DMS53 (cell line): ENCODE measurements at places on chromosomes 3 and 15.

GRCh38 chr3:8324747-8325146 lies 176.9 kb upstream of the LMCD1 start:
- peak; percentile 45 for DNase-seq

DNA sequence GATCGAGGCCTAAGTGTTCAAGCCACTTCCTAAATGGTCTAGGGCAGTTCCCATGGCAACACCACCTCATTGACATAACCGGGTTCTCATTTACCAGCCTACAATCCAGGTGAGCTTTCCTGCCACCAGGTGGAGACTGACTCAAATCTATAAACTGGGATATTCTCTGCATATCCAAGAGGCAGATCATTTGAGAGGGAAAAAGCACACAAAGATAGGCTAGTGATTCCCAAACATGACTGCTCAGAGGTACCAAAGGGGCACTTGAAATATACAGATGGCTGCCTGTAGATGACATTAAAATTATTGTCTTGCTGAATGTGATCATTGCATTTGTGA lies 141.3 kb upstream of the PROK2 start:
- DNase-seq, result peak; percentile 82

DNA sequence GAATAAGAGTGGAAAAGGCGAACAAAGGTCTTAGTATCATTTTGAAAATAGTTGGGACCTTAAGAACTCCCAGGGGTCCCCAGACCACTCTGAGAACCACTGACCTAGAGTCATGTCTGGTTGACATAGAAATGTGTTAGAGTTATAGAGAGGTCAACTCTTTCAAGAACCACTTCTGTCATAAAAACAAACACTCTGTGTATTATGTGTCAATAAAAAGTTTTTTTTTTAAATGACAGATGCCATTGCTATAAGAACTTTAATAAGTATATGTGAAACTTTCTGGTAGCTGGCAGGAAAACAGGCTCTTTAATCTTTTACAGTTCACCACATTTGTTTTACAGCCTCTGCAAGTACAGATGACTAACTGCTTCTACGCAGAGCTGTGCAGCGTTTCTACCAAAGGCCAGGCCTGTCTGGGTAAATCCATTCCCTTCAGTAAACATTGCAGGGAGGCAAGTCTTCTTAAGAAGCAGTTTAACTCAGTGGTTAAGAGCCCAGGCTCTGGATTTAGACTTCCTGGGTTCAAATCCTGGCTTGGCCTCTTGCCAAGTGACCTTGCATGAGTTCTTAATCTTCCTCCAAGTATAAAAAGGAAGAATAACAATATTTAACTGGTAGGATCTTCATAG lies 56.6 kb downstream of the RFTN1 start:
- DNase-seq, result peak; percentile 31

DNA sequence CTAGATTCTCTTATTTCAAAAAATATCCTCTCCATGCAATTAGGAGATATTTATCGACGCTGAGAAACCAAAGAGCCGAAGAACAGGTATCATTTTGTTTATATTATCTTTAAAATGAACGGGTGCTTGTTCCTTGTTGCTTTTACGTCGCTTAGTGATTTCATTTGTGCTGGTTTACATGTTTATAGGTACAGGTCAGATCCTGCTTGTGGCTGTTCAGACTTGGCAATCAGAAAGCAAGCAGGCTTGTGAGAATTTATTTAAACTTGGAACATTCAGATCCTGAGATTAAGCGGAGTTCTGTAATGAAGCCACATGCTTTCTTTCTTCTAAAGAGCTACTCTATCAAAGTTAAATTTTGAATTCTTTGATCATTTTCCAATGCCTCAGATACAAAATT lies 43.0 kb upstream of the ATP2C1 start:
- DNase-seq, result no peak

GRCh38 chr3:24678421-24678865 lies 183.8 kb upstream of the THRB start:
- no peak for DNase-seq

DNA sequence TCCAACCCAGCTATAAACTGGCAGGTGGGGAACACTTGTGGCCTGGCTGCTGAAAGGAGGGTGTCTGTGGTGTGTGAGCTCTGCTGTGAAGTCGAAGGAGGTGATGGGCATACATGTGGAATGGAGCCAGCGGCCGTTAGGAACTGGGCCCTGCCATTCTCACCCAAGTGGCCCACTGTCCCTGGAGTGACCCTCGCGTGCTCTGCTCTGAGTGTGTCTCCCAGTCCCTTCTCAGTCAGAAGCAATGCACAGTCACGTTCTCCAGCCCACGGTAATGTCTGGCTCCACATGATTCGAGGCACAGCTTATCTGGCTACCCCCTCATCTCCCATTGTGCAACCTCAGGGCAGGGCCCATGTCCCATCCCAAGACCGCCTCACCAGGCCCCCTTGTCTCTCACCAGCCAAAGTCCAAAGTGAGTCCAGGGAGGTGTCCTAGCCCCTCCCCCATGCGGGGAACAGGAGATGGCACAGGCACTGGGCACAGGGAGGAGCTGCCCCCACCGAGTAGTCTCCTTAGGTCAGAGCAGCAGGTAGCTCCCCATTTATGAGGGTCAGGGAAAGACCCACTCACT lies 62.9 kb downstream of the ZNF445 start:
- no peak for DNase-seq

DNA sequence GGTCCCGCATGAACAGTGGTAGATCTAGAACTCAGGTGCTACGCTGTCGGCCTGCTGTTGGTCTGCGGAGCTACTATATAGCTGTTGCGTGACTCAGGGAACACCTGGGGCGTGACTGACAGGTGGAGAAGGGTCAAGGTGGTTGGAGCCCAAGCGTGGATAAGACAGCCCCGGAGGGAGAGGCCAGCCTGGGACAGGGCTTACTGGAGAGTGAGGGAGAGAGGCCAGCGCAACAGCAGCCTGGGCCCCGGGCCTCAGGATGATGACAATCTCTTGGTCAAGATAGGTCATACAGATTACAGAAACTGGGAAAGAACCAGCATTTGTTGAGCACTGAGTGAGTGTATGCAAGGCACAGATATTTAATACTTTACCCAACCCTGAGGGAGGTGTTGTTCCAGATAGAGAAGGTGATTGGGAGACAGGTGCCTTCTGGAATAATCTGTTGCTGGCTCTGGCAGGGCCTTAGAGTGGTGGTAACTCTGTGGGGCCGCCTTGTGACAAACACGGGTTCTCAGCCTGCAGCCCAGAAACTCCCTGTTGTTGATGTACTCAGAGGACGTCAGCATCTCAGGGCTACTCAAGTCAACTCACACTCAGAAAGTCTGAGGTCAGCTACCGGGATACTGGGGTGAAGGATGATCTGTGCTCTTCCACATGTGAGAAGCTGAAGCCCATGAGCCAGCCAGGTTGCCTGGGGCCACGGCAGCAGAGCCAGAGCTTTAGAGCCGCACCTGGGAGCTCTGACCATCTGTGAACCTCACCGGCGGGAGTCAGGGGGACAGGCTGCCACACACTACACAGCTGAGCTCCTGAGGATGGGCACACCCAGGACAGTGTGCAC lies 265.4 kb upstream of the HES1 start:
- DNase-seq, result no peak

GRCh38 chr15:38618242-38618955 lies 53.8 kb upstream of the RASGRP1 start:
- no peak for DNase-seq

DNA sequence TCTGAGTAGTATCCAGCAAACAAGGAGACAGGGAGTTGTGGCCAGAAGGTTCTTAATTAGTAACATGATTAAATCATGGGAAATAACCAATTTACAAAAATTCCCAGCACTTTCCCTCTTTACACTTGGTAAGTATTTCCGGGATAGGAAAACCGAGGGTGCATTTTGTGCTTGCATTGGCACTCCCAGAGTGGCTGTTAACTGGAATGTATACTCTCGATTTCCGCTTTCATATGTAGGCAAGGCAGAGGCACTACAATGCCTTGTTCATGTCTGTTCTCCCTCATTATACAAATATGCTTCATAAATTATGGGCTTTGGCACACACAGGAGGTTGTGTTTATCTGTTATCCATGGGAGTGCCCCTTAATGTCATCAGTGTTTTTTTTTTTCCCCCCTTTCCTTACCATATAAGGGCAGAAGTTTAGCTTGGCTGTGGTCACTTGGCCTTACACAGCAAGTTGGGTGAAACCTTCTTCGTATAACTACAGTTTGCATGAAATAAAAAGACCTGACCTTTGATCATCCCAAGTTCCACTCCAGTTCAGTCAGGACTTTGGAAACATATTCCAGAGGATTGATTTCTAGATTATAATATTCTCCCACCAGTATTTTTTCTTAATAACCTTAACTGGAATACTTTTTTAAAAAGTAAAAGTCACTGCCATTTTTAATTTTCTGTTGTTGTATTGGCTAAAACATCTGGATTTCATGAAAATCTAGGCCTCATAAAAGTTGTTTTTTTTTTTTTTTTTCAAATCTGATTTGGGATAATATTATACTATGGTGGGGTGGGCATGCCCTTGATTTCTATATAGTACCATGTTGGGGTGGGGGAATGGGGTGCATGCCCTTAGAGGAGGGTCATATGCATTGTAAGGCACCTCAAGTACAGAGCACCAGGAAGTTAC lies 8.9 kb downstream of the TPM1 start:
- no peak for DNase-seq

DNA sequence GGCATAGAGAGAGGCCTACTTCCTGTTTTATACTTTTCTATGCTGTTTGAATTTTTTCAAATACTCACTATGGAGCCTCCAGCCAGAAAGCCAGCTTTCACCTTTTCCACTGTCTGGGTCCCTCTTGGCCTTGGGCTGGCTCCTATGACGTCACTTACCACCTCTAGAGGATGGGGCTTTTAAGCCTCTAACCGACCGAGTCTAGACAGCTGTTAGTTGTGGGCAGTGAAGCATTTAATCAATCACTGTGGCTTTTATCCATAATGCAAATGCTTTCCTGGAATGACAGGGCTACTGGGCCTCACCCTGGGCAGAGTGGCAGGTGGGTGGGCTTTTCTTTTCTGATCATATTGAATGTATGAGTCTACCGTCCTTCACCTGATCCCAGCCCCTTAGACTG lies 61.9 kb downstream of the LRRK1 start:
- no peak for DNase-seq

DNA sequence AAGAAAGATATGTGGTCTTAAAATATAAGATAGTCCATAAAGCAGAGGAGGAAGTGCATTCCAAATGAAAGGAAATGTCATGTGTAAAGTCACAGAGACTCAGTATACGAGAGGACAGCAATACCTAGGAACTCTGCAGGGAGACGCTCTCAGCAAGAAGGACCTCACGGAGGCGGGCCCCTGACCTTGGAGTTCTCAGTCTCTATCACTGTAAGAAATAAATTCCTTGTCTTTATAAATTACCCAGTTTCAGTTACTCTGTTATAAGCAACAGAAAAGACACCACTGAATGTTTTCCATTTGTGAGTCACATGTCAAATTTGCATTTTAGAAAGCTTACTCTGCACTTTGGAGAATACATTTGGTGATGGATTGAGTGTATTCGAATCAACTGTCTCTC lies 140.6 kb downstream of the GBE1 start:
- DNase-seq, result no peak
